ENCODE measurements at places on chromosomes 3 and 15.

DNA sequence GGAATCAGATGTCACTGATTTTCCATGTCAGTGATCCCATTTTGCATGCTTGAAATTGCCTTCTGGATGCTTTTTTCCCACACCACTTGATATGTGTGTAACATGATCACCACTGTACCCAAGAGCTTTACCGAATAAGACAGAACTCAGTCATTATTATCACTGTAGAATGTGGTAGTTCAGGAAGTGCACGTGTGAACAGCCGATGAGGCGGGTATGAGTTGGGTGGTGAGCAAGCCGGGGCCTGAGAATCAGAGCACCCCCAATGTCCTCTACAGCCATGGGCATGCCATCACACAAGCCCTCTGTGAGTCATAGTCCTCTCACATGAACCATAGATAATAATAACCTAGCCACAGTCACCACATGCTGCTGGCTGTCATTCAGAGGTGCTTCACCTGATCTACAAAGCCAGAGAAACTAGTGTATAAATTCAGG is 470.8 kb downstream of the SOX2 start:
- DNase-seq: no peak

- no peak for DNase-seq
Measured at GRCh38 chr15:60001610-60002527, 2.2 kb upstream of the FOXB1 start.

DNA sequence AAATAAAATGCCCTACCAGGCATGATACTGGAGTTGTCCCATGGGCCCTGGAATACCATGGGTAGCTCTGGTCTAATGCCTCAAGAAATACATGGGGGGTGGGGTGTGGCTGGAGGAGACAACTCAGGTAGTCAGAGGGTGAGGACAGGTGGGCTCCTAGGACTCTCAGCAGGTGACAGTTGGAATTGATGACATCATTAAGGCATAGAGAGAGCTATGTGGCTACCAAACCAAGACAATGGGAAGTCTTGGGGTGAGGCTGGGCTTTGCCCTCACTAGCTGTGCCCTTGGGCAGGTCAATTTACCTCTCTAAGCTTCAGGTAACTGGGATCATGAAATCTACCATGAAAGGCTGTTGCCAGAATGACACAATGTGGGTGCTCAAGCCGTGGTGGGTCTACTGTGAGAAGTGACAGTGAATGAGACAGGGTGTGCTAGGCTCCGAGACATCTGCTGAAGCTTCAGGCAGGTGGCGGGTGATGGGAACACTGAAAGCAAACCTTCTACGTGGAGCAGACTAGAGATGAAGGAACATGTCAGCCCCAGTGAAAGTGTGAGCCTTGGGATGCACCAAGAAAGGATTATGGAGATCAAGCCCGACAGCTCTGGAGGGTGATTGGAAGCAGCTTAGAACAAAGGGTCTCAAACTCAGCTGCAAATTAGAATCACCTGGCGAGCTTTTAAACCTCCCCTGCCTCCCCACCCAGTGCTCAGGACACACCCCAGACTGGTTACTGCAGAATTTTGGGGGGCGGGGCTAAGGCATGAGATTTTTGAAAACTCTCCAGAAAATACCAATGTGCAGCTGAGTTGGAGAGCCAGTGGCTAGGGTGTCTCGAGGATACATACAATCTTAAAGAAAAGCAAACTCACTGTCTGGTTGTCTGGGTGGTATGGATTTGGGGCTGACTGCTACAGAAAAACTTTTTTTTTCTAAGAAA is 21.5 kb downstream of the SLC6A20 start:
- DNase-seq: no peak

- DNase-seq: no peak
Measured at GRCh38 chr15:65792988-65793817, 1.1 kb upstream of the DENND4A start.

- DNase-seq: no peak
Measured at GRCh38 chr15:62565634-62566026, 400.5 kb upstream of the C2CD4B start.

DNA sequence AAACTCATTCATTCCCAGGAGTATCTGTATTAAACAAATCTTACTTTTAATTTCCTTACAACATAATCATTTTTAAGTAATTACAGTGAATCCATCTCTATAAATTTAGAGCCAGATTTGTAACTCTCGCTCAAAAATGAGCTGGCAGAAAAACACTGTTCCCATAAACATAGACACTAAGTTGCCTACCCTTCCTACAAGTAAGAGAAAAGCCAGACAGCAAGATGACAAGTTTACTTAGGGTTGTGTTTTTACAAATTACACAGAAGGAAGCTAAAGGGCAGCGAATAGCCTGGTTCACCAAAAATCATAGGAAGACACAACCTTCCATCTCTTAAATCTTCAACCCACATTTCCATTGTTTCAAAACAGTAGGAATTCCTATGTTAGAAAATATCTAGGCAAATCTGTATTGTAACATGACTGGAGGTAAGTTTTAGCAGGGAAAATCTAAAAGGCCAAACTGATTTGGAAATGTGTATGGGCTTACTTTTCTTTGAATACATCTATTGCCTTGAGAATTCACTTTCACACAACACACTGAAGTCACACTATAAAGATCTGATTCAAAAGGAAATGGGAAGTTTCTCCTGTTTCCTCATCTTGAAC is 21.7 kb downstream of the HERC1 start:
- no peak for DNase-seq

- no peak for DNase-seq
Measured at GRCh38 chr3:152853196-152853595, 18.3 kb downstream of the P2RY1 start.

DNA sequence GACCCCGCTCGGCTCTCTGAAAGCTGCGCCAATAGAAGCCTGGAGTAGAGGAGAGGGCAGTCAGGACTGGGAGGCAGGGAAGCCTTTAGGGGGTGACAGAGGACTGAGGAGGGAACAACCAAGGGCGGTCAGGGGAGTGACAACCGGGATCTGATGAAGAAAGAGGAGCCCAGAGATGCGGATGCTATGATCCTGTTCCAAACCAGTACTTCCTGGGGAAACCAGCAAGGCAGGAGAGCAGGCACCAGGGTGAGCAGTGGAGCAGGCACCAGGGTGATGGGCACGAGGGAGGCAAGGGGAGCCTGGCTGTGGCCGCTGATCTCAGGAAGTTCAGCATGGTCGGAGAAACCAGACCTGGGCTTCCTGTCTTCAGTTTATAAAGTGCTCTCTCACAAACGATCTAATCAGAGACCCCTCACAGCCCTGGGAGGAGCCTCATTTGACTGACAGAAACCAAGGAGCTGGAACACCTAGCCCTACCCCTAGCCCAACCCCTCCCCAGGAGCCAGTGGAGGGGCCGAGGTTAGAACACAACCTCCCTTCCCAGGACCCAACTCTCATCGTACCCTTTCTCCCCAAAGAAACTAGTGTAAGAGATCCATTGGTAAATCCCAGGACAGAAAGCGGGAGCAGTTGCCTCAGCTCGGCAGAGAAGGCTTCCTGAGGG is 34.9 kb downstream of the CCDC33 start:
- no peak for DNase-seq

GRCh38 chr15:90960298-90961091 is 5.8 kb downstream of the RCCD1 start:
- DNase-seq: no peak

DNA sequence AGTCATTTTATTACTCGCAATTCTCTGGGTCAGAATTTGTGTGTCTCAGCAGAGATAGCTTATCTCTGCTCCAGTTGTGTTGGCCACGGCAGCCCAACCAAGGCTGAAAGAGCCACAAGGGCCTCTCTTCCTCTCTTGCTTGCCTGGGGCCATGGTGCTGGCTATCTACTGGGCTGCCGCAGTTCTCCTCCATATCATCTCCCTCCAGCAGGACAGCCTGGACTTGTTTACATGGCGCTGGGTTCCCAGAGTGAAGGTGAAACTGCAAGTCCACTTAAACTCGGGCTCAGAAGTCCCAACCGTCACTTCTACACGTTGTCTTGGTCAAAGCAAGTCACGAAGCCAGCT is 134.8 kb downstream of the UACA start:
- no peak for DNase-seq

GRCh38 chr3:152277198-152277597 is 8.5 kb downstream of the MBNL1 start:
- DNase-seq: no peak

GRCh38 chr15:91235376-91235775 is 135.3 kb downstream of the SV2B start:
- DNase-seq: no peak

DNA sequence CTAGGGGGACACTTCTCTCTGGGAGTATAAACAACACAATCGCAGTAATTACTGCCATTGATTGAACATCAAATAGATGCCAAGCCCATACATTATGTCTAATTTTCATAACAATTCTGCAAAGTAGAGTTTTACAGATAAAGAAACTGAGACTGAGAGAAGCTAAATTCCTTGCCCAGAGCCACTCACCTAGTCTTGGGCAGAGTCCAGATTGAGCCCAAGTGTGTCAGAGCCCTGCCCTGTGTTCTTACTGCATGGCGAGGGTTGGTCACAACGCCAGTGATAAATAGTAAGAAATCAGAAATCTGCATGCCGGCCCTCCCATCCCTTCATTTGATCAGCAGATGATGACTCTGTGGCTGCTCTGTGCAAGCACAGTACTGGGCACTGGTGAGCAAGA is 106.3 kb downstream of the C3orf70 start:
- no peak for DNase-seq

DNA sequence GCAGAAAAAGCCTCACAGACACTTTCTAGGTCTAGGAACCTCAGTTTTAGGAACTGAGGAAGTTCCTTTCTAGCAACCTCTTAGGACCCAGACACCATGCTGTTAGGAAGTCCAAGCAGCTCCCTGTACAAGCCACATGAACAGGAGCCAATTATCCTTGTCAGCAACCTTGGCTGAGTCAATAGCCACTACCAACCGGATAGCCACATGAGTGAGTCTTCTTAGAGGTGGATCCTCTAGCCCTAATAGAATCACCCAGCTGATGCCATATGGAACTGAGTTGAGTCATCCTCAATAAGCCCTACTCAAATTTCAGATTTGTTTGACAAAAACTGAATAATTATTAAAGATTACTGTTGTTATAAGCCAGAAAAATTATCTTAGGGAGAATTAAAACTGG is 256.2 kb downstream of the NLGN1 start:
- no peak for DNase-seq

DNA sequence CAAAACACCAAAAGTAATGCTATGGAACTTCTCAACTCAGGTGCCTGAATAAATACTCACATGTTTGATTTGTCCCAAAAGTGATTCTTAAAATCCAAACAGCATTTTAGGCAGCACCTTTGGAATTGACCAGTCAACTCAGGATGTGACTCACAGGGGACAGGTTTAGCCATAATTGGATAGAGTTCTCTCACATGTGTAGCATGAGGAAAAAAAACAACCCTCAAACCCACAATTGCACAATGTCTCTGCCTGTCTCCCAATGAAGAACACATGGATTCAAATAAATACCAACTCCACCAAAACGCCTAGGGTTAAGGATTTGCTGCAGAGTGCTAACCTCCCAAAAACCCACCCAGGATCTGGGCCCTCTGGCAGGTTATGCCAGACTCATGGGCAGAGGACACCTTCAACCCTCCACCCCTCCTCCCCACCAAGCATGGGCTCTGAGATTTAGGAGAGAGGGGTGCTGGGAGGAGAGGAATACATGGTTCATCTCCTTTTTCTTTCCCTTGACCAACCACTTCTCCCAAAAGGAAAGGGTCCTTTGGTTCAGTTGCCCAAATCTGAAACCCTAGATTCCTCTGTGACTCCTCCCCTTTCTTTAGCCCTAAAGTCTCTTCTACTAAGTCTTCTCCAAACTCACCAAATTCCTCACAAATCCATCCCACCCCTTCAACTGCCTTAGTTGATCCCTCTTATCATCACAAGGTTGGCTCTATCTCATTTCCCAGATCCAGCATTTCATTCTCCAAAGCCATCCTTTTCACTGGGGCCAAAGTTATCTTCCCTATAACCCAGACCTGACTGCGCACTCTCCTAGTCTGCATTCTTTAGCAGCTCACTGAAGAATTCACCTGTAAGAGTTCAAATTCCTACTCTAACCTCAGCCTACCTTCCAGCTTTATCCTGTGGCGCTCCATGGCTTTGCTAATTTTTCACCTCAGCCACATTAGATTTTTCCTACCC is 7.7 kb downstream of the RYK start:
- DNase-seq: no peak

- no peak for DNase-seq
Measured at GRCh38 chr3:40660554-40660953, 135.8 kb downstream of the ZNF621 start.

- DNase-seq: no peak
Measured at GRCh38 chr3:135807879-135808278, 157.6 kb upstream of the PPP2R3A start.

Measured in frontal cortex (tissue), 4 donors.